C1 segment of cervical spinal cord (tissue), 14 donors: ENCODE measurements at places on chromosomes 13 and 19.

DNA sequence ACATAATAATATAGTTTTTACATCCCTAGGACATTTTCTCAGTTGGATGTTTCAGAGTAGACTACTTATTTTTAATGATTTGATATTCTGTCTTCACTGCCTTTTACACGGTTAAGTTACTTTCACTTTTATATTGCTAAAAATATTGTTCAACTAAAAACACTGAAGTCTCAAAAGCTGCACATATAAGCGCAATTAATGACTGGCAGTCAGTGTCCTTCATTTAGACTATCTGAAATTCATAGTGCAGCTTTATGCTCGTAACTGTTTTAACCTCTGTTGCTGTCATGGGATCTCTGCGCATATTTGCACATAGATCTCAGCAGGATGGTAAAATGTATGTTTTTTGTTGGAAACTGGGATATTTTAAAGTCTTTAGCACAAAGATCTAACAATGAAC lies 864.3 kb downstream of the SLITRK6 start:
- no peak for DNase-seq

DNA sequence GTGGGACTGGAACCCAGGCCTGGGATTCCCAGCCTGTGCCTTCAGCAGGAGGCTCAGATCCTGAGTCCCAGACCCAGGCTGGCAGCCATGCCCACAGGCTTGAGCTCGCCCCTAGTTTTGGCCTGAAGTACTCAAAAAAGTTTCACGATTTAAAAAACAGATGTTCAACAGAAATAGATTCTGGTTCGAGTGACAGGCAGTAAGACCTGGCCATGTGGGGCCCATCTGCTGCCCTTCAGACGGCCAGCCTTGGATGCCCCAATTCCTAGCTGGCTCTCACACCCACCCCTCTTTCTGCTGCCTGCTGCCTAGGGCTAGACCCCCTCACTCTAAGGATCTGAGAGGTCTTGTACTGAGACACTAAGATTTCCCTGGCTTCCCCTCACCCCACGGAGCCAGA lies 2.8 kb upstream of the DMPK start:
- DNase-seq = no peak

GRCh38 chr19:51830274-51830673 lies 35.3 kb downstream of the FPR3 start:
- DNase-seq = peak; percentile 0

- no peak for DNase-seq
These were observed 9.0 kb downstream of the SIGLEC5 start for GRCh38 chr19:51621178-51621577.

- DNase-seq = no peak
These were observed 61.9 kb downstream of the THSD1 start for GRCh38 chr13:52344108-52344507.

DNA sequence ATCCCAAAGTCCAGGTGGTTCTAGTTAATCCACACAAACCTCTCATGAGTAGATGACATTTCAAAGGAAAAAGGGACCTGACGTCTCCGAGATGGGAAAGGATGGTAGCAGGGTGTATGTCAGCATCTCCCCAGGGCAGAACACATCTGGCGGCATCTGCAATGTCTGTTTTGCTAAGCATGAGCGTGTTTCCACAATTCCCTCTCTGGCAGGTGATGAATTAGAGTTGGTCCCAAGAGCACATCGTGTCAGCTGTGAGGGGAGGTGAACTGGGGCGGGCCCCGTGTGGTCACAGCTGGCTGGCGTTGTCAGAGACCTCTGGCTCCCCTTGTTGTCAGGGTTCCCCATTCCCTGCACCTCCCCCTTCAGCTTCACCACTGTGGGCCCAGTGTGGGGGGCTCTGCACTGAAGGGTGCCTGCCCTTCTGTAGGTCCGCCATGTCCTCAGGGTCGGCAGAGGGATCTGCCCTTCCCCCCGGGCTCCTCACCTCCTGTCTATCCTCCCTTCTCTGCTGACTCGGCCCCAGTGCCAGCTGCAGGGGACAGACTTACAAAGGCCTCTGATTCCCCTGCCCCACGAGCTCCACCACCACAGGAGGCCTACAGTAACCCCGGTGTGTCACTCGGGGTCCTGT lies 58.2 kb downstream of the CDADC1 start:
- no peak for DNase-seq

DNA sequence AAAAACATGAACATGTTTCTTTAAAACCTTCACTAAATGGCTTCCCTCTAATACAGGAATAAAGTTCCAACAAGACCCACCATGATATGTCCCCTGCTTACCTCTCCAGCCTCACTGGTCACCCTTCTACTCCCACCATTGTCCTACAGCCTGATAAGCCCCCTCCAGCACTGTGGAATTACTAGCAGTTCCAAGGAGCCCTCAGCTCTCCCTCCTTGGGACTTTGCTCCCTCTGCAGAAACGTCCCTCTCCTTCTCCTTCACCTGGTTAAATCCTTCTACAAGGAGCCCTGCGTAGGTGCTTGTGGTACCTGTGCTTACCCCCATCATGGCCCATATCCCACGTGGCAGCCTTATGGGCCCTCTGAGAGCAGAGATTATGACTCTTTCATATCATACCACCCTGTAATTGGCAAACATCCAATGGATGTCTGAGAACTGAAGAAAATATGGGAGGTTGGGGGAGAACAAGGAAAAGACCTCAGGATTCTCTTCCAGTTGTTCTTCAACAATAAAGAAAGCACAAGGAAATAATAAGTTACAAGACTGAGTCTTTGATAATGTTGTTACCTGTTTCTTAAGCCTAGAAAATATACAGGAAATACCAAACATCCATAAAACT lies 26.1 kb upstream of the DOCK9 start:
- no peak for DNase-seq

GRCh38 chr19:7925171-7925851 lies 624 bp downstream of the CTXN1 start:
- no peak for DNase-seq

- no peak for DNase-seq
These were observed 999.2 kb downstream of the PCDH17 start for GRCh38 chr13:58630794-58631193.

GRCh38 chr19:15525291-15525690 lies 17.0 kb downstream of the CYP4F22 start:
- no peak for DNase-seq

- DNase-seq = no peak
These were observed 151.1 kb downstream of the LHFPL6 start for GRCh38 chr13:39451860-39452301.

DNA sequence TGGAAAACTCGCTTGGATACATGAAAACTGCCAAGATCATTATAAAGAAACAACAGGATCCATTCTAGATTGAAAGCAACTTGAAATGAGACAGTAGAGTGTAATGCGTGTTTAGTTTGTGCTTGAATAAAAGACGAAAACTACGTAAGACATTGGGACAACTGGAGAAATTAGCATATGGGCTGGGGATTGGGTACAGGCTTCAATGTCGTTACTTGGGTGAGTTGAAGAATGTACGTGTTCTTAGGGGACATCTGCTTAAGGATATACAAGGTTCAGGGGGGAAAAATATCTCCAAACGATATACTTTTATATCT lies 471 bp upstream of the ERVK3-1 start:
- no peak for DNase-seq
